CD4-positive, CD25-positive, alpha-beta regulatory T cell (primary cell): ENCODE measurements at places on chromosomes 2 and 18.

DNA sequence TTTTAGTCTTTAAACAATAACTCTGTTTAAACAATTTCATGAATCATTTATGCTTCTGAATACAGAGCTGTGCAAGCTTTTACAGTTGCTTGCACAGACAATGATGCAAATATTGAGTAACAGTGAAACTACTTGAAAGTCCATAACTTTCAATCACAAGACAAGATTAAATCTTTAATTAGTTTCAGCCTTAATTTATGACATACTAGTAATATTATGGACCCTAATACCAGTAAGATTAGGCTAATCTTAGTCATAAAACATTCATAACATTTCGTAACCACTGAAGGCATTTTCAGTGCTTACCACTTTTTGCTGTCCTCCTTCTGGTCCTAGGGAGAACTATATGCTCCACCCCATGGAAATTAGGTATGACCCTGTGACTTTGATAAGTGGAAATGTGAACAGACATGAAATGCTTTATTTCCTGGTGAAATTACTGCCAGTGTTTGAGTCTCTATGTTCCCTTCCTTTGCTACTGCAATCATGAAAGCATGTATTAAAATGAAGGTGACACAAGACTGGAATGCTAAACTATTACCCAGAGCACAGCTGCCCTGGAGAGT is 1.8 kb upstream of the COBLL1 start:
- no peak for DNase-seq

DNA sequence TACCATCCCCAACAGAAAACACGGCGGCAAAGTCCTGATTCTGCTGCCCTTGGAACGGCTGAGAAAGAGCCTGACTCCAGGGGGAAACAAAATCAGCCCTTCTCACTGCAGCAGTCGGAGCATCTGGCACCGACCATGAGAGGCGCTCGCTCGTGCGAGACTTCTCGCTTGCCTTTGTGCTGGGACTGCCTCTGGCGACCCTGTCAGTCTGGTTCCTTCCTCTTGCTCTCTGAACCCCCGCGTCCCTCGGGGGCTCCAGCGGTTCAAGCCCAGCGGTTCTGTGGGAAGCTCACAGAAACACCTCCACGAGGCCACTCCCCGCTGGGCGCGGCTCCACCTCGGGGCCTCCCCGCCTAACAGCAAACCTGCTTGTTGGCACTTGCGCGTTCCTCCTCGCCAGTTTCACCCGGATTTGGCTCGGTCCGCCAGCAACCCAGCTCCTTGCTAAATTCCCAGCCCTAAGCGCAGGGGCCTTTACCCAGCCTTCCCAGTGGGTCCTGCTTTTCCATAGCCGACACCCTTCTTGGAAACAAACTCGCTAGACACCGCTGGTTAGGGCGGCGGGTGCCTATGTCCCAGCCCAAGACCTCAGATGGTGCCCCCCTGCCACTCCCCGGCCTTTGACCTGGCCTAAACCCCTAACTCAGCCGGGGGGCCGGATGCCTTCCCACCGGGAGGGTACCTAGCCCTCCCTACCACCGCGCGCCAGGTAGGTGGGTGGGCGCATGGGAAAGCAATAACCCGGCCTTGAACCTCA is 2.2 kb downstream of the RND3 start:
- no peak for DNase-seq

DNA sequence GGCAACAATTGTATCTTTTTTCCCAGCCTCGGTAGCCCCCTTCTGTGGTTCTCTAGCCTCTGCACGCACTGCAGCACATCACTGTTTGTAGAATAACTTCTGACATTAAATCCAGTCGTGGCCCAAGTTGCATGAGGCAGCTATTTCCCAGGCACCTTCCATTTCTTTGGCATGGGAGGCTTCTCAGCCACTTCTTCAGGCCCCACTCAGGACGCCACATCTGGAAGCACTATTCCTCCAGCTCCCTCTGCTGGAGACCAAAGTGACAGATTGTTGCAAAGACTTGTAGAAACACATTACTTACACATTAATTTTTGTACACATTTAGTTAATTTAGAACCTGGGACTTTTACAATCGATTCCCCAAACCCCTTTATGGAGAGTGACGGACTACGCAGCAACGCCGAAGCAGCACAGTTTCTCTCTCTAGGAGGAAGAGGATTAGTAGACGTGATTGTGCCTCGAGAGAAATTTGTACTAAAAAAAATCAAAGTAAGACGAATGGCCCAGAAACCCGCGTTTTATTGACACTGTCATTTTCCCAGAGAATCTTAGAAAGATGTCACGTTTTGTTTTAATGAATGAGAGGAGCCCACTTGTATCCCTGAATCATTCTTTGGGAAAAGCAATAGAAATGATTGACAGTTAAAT is 57.8 kb upstream of the RGPD5 start:
- no peak for DNase-seq

GRCh38 chr2:100483895-100484294 is 13.6 kb downstream of the NMS start:
- no peak for DNase-seq

- DNase-seq: no peak
Measured at GRCh38 chr2:25933622-25934021, 48.7 kb downstream of the KIF3C start.
